ENCODE measurements at places on chromosomes 2 and 18.
A peak's percentile ranks its signal among the peaks of the same experiment; 100 is the strongest.

GRCh38 chr18:47204908-47205522 is 28.9 kb upstream of the IER3IP1 start:
- DNase-seq, result peak; percentile 34

- no peak for DNase-seq
Measured at GRCh38 chr2:70188460-70188859, 2.4 kb downstream of the C2orf42 start.

DNA sequence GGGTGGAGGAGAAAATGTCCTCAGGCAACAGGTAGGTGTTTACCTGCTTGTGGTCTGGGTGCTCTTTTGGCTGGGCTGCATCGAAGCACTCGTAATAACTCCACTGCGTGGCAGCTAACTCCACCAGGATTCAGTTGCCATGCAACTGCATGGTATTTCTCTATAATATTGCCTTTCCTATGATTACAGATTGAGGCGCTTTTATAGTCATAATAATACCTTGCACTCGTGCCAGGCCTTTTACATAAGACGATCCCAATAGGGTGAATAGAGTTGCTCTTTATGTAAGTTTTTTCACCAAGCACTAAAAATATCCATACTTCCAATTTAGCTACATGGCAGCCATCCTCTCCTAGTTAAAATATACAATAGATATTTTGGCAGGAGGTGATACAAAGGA is 19.7 kb upstream of the NYAP2 start:
- DNase-seq, result no peak

DNA sequence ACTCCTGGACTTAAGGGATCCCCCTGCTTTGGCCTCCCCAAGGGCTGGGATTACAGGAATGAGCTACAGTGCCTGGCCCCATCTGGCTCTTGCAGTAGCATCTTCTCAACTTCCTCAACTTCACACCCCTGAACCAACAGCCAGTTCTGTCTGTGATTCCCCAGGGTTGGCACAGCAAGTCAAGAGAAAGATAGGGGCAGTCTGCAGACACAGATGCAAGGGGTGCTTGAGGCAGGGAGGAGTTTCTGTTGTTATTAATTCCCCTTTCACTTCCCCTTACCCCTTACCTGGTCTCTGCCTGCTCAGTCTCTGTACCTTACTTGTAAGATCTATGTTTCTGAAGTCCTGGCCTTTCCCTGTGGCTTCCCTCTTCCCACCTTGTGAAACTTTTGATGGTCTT is 54.1 kb upstream of the MEX3C start:
- no peak for DNase-seq

DNA sequence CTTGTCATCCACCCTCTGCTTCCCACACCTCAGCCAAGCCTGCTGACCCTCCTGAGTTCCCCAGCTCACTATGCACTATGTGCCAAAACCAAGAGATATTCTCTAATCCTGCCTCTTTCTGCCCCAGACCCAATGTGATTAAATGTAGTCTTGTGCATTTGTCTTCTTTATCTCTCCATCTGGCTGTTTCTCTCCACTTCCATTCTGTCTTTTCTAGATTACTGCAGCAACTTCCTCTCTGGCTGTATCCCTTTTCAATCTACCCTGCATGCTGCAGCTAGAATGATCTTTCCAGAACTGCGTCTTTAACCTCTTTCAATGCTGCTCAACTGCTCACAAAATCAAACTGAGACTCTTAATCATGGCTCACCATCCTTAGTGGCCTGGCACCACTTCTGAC is 164.1 kb downstream of the GALNT14 start:
- no peak for DNase-seq

DNA sequence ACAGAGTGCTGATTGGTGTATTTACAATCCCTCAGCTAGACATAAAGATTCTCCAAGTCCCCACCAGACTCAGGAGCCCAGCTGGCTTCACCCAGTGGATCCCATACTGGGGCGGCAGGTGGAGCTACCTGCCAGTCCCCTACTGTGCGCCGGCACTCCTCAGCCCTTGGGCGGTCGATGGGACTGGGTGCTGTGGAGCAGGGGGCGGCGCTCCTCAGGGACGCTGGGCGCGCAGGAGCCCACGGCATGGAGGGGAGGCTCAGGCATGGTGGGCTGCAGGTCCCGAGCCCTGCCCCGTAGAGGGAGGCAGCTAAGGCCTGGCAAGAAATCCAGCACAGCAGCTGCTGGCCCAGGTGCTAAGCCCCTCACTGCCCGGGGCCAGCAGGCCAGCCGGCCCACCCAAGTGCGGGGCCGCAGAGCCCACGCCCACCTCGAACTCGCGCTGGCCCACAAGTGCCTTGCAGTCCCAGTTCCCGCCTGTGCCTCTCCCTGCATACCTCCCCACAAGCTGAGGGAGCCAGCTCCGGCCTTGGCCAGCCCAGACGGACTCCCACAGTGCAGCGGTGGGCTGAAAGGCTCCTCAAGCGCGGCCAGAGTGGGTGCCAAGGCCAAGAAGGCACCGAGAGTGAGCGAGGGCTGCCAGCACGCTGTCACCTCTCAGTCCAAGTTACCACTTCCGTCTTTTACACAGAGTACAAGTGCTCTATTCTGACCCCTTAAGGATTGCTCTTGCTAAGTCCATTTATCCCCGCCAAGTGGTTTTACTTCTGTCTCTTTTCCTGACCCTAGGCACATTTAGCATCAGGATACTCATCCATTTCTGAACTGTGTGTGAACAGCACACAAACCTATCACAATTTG is 1.7 kb upstream of the RPE start:
- DNase-seq, result no peak

GRCh38 chr2:13201924-13202323 is 485.2 kb downstream of the TRIB2 start:
- no peak for DNase-seq

All from stimulated activated naive CD4-positive, alpha-beta T cell (primary cell).